Fibroblast of the aortic adventitia (primary cell): ENCODE measurements at places on chromosomes 12 and 14. TPM values are rescaled to one million over a fixed set of nuclear protein-coding genes. Genes with fewer than 3 reads are reported as not detected.

DNA sequence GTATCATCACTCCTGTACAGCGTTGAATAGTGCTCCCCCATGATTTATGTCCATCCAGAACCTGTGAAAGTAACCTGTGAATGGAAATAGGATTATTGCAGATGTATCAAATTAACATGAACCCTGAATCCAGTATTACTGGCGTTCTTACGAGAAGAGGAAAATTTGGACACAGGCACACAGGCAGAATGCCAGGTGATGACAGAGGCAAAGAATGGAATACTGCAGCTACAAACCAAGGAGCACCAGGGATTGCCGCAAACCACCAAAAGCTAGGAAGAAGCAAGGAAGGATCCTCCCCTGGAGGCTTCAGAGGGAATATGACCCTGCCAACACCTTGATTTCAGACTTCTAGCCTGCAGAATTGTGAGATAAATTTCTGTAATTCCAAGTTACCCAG, 113.5 kb upstream of the EGLN3 start:
- peak; percentile 82 for DNase-seq

- DNase-seq: peak; percentile 15
Observed at GRCh38 chr12:100185361-100185894, 15.2 kb upstream of the ACTR6 start.

DNA sequence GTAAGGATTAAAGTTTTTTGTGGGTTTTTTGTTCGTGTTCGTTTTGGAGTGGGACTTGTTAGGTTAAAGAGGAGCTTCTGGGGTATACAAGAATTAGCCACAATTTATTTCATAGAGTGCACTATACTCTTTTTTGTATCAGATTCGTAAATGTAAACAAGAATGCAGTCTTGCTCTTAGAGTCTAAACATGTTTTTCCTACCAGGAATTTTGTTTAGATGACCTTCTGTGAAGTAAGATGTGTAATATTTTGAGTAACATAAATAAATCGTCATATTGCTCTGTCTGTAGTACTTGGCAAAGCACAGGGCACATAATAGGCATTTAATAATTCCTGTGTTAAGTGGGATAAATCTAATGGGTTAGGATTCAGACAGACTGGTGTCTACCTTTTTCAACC, 9.6 kb downstream of the CNOT2 start:
- no peak for DNase-seq

- no peak for DNase-seq
Observed at GRCh38 chr14:100775831-100776591, 49.3 kb downstream of the DLK1 start.

- peak; percentile 61 for DNase-seq
Observed at GRCh38 chr14:104865631-104866441, 768 bp downstream of the CEP170B start.

MAP3K9 gene
- under 0.01 and 0.33 TPM in 2 replicates for total RNA-seq

OLR1 gene
- not detected in 2 replicates for total RNA-seq

CISTR gene
- total RNA-seq: not detected in 2 replicates
